ENCODE measurements at places on chromosomes 7 and 10. TPM values are rescaled to one million over a fixed set of nuclear protein-coding genes. Genes with fewer than 3 reads are reported as not detected.

DNA sequence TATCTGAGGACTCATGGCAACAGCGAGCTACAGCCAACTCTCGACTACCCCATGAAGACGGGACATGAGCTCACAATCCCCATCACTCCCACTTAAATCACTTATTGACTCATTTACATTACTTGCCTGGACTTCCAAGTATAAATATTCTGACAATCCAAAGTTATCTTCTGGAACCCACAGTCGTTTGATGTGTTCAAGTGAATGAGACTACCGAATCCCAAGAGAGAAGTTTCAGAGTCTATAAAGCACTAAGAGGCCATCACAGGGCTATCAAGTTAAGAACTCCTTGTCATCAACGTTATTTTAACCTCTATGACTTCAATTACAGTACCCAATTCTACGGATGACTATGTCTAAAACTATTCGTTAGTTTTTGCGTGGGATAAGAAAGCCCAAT is 11.5 kb upstream of the ANAPC16 start:
- no peak overlapping the region for H3K4me3 ChIP-seq
- peaks cover 63% of the 10 kb centered on the region for H3K36me3 ChIP-seq

GRCh38 chr7:34019301-34019790 is 114.0 kb downstream of the BMPER start:
- no peaks in the 10 kb centered on the region for H3K4me1 ChIP-seq
- H3K27ac ChIP-seq = no peak overlapping the region
- H3K4me3 ChIP-seq = no peak overlapping the region
- peaks cover 10% of the 10 kb centered on the region for H3K27me3 ChIP-seq
- no peaks in the 10 kb centered on the region for H3K36me3 ChIP-seq

DNA sequence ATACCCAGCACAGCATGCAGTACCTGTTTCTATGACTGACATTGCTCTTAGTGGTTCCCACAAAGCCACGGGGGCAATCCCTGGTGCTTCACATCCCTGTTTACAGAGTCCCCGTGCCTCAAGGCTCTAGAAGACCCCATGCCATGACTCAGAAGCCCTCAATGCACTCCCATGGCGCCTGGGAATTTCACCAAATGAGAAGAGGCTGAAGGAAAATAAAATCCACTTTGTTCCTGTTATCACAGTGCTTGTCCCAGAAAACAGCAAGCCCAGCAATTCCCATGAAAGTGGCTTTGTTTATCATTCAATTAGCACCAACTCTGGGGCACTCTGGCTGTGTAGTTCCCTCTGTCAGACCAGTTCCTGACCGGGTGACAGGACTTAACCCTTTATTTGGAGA is 268.3 kb downstream of the TNS3 start:
- no peak overlapping the region for H3K4me3 ChIP-seq

DNA sequence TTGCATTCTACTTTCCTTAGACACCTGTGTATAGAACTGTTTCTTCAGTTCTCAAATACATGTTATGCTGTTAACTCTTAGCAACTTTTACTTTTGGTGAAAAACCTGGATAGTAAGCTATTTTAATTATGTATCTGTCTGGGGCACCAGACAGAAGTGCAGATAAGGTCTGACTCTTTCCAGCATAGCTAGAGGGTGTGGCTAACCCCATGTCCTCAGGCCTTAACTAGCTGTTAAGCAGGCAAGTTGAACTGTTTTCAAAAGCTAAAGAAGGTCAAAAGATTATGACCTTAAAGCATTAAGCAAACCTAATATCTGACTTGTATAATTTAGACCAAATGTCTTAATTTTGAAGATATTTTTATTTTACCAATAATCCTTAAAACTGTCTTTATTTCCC is 45.1 kb upstream of the INHBA start:
- no peaks in the 10 kb centered on the region for H3K36me3 ChIP-seq
- H3K4me3 ChIP-seq = no peak overlapping the region
- H3K27me3 ChIP-seq = peaks cover 27% of the 10 kb centered on the region
- no peak for DNase-seq
- no peaks in the 10 kb centered on the region for H3K4me1 ChIP-seq
- no peak overlapping the region for H3K27ac ChIP-seq

DNA sequence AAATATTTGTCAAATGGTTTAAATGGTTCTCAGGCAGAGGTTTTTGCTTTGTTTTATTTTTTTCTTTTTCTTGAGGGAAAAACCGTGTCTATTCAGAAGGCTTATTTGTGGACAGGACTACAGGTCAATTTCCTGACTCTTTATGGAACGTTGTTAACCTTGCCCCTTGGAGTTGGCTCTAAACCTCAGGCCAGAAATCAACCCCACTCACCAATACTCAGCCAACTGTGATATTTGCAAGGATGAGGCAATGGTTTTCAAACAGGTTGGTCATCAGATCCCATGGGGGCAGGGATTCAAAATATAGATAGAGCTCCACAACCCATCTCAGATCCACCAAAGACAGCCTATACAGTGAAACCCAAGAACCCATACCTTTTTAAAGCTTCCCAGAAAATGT is 10.2 kb downstream of the PDLIM1 start:
- no peaks in the 10 kb centered on the region for H3K36me3 ChIP-seq
- no peak for DNase-seq
- H3K27me3 ChIP-seq = no peaks in the 10 kb centered on the region
- peaks cover 19% of the 10 kb centered on the region for H3K4me1 ChIP-seq
- H3K4me3 ChIP-seq = no peak overlapping the region

CDNF gene
- total RNA-seq = 2.4 TPM

ADAM12 gene
- not detected for total RNA-seq

MYO1G gene
- total RNA-seq = 0.39 TPM
